ENCODE measurements at places on chromosomes 16 and 17. TPM values are rescaled to one million over a fixed set of nuclear protein-coding genes. Genes with fewer than 3 reads are reported as not detected.

Gene MPP3
- 7.7 TPM for total RNA-seq

Gene TELO2
- 50.2 TPM for total RNA-seq

Gene SLC5A10
- not detected for total RNA-seq

DNA sequence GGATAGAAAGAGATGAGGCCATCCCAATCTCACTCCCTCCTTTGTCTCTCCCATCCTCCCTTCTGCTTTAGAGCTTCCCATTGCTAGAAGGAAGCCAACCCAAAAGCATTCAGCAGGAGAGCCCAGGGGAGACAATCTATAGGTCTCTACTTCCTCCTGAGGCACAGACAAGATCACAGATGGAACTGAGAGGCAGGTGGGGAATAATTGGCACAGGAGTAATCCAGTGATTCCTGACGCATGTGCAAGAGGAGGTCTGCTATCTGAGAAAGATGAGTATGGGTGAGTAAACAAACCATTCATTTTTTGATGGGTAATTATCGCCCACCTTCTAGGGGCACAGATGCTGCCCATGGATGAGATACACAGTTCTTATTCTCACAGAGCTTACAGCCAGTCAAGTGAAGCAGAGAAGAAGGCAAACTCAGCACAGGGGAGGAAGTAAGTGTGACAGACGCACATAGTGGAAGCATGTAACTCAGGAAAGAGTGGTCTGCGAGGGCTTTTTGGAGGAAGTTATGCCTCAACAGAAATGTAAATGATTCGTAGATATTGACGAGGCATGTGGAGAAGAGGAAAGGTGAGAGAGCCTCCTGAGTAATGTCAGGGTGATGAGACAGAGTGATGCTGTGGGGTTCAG lies 88.9 kb upstream of the HLF start:
- DNase-seq, result no peak

DNA sequence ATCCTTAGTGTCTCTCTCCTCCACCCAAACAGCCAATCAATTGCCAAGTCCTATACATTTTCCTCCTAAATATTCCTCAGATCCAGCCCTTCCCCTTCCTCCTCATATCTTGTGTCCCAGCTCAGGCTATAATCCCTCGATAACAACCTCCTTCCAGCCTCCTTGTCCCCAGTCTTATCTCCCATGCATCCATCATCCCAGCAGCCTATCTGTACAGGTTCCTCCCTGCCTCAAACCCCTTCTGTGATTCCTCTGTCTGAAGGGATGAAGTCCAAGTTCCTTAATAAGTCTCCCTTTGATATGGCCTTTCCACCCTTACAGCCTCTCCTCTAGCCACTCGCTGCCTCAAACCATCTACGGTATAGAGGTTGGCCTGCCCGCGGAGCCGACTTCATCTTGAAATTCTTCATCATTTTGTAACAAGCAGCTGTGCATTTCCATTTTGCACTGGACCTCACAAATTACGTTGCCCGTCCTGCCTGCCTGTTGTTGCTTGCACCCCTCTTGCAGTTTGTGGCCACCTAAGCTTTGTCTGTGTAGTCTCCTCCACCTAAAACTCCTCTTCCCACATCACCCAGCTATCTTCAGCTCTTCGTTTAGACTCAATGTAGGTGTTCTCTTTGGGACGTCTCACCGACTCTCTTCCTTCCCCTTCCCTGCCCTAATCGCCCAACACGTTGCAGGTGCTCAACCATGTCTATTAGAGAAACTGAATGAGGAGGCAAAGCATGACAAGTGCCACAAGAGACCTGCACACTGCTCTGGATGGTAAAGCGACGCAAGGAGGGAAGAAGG lies 786 bp upstream of the CDK5RAP3 start:
- no peak for DNase-seq

GRCh38 chr17:17216236-17216635 lies 10.1 kb upstream of the PLD6 start:
- peak; percentile 55 for DNase-seq

DNA sequence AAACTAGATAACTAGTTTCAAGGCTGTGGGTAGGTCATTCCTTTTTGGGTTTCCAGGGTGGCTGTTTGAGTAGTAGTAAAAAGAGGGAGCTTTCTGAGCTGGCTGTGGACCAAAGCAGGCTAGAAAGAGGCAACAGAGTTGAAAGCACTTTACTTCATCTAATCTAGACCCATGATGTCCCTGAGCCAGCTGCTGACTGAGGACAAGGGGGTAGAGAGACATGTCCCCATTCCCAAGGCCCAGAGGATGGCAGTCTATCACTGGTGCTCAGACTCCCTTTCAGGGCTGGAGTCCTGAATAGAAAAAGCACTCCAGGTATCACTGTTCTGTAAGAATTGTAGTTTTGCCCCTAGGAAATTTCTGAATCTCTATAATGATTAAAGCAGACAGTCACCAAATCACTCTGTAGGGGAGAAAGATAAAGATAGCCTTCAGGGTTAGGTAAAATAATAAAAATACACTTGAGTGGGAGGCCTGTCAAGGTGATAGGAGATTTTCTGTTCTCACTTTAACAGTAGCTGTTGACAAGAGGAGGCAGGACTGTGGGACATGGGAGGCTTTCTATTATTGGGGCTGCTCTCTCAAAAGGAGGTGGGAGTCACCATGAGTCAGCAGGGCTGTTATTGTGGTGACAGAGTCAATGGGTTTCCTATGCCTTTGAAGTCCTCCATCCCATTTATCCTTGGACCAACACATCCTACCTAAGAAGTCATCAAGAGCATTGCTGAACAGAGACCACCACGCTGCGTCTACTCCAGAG lies 190.2 kb upstream of the MPHOSPH6 start:
- no peak for DNase-seq

DNA sequence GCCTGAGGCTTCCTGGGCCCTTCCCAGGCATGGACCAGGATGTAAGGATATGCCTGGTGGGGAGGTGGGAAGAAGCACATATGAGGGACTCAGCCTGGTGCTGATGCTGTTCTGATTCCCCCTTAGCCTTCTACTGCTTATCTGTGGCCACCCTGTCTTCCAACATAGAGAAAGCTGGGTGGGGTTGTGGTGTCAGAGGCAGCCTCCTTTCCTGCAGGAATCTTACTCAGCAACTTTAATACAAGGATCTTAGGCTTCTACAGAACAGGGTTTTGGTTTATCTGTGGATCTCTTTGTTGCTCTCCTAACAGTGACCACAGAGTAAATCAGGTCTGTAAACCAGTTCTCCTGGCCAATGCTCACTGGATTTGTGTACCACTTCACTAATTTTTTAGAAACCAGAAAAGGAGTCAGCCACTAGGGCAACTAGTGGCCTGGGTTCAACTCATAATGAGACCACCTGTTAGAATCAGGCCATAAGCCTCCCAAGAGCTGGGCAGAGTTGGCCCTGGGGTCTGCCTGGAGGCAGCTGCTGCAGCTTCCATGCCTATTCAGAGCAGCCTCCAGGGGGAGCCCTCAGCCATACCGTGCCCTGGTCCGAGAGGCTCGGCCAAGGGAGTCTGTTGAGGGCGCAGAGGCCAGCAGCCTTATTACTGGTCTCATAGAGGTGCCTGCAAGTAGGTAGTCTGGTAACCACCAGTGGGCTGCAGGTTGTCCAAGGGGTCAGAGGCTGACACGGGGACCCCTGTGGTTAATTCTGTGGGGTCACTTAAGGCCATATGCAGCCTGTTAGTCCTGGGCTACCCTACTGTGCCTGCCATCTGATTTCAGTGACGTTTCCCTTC lies 7.1 kb downstream of the HAS3 start:
- DNase-seq, result peak; percentile 91

GRCh38 chr16:30006659-30007377 lies 4.0 kb downstream of the DOC2A start:
- DNase-seq, result no peak

DNA sequence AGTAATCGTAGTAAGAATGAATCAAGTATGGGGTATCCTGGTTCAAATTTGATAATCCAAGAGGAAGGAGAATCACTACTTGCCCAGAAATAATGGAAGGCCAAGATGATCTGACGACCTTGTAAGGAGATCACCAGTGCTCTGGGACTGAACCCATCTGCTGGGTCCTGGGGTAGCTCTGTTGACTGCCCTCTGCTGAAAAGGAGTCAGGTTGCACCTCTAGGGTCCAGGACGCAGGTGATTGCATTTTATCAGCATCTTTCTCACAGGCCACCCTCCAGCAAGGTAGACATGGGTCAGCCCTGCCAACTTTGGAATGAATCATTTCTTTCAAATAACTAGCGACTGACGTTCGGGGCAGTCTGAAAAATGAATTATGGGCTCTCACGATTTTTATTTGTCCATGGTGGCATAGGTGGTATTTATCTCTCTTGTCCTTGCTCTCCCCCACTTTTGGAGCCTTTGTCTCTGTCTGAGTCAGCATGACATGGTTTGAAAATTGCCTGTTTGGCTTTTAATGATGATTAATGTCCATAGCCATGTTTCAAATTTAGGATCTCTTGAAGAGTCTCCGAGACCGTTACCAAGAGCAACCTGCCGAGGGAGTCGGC lies 163.7 kb downstream of the MSI2 start:
- DNase-seq, result no peak

DNA sequence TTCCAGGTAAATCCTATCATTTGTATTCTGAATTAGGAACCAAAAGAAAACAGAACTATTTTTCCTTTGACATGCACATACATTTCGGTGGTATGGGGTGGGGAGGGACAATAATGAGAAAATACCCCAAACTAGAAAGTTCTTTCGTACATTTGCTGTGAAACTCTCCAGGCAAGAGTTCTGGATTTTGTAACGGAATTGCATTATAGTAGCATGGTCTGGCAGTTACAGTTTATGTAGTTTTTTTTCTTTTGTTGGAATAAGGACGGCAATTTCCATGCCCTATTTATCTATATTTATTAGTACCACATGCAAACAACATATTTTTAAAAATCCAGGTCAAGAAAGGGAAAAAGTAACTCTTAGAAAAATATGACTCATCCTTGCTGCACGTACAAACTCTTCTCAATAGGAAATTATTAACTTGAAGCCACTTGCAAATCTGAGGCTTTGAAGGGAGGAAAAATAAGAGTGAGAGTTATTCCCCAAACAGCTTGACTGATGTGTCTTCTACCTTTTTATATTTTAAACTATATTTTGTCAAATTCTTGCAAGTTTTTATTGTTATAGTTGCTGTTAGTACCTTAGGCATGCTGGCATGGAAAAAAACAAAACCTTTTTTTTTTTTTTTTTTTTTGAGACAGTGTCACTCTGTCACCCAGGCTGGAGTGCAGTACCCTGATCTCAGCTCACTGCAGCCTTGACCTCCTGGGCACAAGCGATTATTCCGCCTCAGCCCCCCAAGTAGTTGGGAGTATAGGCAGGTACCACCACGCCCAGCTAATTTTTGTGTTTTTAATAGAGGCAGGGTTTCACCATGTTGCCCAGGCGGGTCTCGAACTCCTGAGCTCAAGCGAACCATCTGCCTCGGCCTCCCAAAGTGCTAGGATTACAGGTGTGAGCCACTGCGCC lies 69.3 kb downstream of the WWP2 start:
- DNase-seq, result no peak
